ENCODE measurements at places on chromosomes 1 and 21.

DNA sequence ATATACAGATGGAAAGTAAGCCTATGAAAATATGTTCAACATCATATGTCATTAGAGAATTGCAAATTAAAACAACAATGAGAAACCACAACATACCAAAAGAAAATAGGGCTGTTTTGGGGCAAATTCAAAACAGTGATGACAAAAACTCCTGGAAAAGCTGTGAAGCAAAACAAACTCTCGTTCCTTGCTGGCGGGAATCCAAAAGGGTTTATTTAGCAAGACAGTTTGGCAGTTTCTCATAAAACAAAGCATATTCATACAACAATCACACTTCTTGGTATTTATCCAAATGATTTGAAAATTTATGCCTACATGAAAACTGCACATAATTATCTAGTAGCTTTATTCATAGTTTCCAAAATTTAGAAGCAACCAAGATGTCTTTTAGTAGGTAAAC lies 44.4 kb downstream of the COL11A1 start:
- peak; percentile 4 for DNase-seq

- DNase-seq = no peak
Observed at GRCh38 chr1:17736625-17737024, 18.5 kb upstream of the ACTL8 start.

DNA sequence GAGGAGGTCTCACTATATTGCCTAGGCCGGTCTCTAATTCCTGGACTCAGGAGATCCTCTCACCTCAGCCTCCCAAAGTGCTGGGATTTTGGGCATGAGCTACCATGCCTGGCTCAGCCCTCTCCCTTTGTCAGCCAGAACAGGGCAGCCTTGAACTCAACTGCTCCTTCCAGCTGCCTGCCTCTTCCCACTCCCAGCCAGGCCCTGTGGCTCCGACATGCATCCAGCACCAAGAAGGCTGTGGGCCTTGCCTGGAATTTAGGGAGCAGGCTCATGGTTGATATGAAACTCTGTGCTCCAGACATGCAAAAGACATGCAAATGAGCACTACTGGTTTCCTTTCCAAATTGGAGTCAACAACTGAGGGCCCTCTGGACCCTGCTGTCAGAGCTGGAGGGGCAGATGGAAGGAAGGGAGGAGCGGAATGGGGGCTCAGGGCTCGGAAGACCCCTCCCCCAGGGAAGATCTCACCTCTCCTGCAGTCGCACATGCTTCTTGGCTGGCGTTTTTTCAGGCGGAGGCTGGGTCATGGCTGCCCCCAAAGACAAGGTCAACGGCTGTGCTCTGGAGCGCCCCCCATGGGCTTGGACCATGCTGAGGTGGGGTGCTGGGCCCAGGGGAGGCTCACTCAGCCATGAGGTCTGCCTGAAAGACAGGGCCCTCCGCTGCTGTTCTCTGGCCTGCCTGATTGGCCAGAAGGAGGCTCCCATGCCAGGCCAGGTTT lies 1.4 kb downstream of the PTPN7 start:
- no peak for DNase-seq

DNA sequence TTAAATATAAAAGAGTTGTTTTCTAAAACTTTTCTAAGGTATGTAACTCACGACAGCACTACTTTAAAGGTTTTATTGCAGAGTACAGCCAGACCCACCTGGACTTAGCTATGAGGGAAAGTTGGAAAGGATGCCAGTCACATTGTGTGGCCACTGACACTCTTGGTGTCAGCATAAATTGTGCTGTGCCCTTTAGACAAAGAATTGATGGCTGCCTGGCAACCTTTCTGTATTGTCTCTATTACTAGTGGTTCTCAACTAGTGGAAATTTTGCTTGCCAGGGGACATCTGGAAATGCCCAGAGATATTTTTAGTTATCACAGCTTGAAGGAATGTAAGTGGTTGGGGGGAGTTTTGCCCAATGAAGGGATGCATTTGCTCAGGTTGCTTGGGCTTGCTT lies 117.5 kb upstream of the APP start:
- DNase-seq = no peak

GRCh38 chr1:52558941-52559340 lies 6.0 kb upstream of the TUT4 start:
- no peak for DNase-seq

DNA sequence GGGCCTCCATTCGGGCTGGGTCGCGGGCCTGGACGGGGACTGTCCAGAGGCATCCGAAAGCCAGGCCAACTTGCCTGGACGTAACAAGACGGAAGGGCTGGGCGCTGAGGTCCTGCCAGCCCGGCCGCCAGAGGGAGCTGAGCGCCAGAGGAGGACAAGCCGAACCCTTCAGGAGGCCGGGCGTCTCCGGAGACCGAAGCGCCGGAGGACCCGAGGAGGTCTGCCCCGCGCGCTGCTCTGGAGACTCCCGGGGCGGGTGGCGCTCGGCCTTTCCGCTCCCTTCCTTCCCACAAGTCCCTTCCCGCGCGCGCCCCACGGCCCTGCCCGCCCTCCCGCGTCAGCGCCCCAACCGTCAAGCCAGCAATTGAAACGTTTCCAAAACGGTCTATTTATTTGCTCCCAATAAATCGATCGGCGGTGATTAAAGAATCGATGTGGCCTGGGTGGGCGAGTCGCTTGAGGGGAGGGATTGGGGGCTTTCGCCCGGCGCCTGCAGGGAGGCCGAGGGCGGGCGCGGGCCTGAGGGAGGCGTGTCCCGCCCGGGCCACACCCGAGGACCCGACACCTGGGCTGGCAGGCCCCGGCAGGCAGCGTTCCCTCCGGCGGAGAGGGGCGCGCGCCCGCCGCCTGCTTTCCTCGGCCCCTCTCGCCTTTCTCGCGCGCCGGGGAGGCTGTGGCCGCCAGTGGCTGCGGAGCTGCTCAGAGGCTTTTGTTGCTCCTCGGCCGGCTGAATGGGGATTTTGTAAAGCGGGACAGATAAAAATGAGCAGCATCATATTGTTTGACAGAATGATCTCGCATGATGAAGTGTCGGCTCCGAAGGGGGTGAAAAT lies 5.2 kb upstream of the FOXD3 start:
- peak; percentile 63 for DNase-seq

GRCh38 chr1:39466413-39467107 lies 24.9 kb upstream of the BMP8A start:
- no peak for DNase-seq

DNA sequence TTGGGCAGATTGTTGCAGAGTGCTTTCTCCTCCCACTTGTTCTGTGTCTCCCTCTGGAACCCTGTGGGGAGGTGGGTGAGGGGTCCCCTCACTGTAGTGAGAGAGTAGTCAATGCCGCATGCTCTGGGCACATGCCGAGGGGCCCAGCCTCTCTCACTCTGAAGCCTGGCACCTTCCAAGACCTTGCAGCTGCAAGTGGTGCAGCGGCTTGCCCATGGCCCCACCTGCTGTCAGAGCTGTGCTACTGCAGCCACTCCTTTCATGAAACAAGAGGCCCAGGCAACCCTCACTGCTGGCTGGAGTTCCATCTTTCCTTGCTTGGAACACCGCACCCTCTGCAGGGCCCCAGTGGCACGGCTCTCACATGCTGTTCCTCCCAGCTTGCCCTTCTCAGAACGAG lies 58.4 kb upstream of the COL6A1 start:
- peak; percentile 77 for DNase-seq

GRCh38 chr1:226400519-226401354 lies 7.2 kb downstream of the PARP1 start:
- no peak for DNase-seq

GRCh38 chr1:5601516-5601915 lies 390.7 kb downstream of the NPHP4 start:
- no peak for DNase-seq

GRCh38 chr1:165537356-165538109 lies 6.3 kb upstream of the LRRC52 start:
- no peak for DNase-seq
